NCI-H1930 (cell line): ENCODE measurements at places on chromosomes 6 and 20.

DNA sequence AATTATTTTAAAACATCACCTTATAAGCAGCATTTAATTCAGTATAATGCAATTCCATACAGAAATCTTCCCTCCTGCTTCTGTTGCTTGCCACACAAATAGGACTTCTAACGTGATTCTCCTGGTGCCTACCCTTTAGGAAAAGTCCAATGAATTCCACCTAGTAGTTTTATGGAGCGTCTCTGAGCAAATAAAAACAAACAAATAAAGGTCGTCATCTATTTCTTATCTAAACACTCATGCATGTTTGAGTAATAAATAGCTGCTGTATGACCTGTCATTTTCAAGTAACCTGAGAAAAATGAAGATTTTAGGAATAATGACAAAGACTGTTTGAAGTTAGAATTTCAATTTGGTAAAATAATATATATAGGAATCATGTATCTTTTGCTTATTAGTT, 102.7 kb downstream of the BMP5 start:
- no peak for DNase-seq

DNA sequence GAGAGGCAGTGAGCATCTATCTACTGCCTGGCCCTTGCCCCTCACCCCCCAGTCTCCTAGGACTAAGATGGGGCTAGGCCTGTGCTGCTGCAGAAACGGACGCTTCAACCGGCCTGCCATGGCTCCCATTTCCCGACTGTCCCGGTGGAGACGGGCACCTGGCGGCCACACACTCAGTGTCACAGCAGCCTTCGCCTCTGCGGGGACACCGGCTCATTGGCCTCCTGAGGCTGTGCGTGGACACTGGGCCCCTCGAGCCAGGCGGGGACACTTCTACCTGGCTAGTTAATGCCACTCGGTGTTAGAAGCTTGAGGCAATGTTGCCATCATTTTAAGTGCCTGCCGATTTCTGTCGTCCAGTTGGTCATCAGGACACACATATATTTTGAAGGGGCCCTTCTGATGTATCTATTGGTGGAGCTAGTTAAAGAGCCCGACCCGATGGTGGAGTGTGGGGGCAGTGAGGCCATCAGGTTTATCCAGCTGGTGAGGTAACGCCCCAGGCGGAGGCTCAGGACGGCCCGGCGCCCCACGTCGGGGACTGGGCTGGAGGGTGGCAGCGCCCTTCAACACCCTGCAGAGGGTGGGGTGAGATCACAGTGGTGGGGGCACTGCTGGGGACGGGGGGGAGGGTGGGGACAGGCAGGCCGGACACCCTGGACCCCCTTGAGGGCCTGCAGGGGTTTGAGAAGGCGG, 58.9 kb upstream of the GATA5 start:
- DNase-seq: no peak

DNA sequence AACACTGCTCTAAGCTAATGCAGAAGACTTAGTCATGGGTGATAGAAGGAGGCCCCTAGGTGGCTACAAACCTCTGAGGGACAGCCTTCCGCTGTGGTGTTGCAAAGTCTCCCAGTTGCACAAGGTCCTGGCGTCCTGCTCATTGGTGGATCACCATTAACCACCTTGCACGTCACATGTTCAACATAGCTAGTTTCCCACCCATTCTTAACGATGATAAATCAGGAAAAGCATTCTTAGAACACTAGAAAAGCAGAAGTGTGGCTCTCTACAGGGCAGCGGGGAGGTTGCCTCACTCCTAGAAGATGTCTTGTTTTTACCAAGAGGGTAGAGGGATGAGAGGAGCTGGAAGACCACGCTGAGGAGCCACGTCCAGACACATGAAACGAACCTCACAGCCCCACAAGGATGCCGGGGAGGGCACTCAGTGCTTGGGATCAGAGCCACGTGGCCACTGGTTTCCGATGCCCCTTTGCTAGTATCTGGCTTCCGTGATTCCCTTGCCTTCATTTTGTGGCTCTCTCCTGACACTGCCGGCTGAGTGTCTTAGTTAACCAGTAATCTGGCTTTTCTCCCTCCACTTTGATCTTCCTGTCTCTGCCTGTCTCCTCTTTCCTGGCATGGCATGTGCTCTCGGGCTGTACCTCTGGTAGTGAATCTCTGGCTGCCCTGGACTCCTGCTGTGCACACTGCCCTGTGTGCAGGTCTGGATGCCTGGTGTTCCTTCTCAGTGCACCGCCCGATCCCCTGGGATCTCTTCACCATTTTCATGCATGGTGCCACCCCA, 91.4 kb upstream of the NEDD9 start:
- no peak for DNase-seq

DNA sequence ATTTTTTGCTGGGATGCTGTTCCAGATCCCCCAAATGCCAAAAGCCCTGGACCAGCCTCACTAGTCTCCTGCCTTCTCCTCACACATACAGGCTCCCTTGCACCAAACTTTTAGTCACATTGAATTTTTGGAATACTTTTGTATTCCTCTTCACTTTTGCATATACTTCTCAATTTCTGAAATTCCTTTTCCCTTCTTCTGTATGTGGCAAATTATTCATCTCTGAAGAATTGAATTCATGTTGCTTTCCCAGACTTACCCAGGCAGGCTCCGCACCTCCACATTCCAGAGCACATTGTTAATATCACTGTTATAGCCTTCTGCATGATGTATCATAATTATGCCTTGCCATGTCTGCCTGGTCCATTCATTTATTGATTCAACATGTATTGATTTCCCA, 255.3 kb upstream of the POU3F2 start:
- DNase-seq: no peak

- no peak for DNase-seq
Measured at GRCh38 chr6:75065523-75065922, 140.3 kb downstream of the COL12A1 start.

- no peak for DNase-seq
Measured at GRCh38 chr20:42484335-42484734, 705.4 kb downstream of the PTPRT start.

DNA sequence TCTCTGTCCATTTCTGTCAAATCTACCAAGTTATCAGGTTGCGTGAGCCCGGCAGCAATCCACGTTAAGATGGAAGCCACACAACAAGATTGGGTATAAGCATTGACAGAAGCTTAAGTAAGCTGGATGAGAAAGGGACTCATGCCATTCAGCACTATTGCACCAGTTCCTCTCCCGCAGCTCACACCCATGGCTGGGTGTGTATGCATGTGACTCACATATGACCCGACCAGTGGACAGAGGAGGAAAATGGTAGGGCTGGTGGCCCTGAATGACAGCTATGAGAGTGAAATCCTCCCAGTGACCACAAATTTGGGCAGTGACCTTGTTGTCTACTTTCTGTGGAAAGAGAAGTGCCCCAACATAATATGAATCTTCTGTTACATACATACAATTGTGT, 113.5 kb downstream of the OTOR start:
- DNase-seq: no peak

DNA sequence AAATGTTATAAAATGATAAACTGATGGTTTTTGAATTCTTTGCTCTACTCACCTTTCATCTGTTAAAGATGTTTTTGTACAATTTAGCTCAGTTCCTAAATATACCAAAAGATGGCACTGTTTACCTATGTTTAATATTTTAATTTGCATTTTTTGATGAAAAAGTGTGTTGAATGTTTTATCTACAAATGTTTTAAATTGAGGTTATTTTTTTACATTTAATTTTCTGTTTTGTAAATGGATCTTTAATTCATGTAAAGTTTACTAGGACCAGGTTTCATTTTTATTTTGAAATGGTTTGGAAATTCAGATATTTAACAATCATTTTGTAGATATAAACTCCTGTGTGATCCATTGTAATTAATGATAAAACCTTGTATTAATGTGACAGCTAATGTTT, 30.0 kb downstream of the CDKAL1 start:
- DNase-seq: peak; percentile 37

DNA sequence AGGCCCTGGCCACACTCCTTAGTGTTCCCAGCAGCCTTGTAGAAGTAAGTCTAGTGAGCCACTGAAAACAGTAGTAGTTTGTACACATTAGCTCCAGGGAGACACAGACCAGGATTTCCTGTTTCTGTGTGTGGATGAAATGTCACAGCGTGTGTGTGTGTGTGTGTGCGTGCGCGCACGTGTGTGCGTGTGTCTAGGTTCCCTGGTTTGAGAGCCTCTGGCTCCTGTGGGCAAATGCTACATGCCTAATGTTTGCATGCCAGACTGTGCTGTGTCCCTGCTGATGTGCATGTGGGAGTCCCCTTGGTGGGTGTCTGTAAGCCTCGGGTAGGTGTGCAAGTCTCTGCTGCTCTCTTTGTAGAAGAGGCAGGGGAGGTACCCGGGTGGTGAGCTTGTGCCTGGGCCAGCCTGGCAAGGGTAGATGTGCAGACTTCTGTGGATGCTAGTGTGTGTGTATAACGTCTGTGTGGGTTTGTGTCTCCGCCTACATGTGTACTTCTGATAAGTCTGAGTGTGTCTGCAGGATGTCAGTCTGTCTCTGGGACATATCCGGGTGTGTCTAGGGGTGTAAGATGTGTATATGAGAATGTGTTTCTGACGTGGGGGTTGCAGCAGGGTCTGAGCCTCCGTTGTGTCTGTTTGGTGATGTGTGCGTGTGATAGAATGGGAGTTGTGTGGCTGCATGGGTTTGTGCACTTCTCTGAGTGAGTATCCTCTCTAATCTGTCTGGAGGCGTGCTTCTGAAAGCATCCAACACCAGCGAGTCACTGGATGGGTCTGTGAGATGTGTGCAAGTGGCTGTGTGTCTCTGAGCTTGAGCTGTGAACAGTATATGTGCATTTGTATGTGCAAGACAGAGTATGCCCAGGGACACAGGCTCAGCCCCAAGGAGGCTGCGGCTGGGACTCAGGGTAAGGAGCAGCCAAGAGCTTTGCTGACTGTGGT, 19.0 kb upstream of the TLDC2 start:
- no peak for DNase-seq

- DNase-seq: no peak
Measured at GRCh38 chr6:168025831-168026710, 28.6 kb downstream of the KIF25 start.

GRCh38 chr6:75101896-75102295, 104.0 kb downstream of the COL12A1 start:
- no peak for DNase-seq

- peak; percentile 22 for DNase-seq
Measured at GRCh38 chr6:21451546-21452013, 142.0 kb upstream of the SOX4 start.

DNA sequence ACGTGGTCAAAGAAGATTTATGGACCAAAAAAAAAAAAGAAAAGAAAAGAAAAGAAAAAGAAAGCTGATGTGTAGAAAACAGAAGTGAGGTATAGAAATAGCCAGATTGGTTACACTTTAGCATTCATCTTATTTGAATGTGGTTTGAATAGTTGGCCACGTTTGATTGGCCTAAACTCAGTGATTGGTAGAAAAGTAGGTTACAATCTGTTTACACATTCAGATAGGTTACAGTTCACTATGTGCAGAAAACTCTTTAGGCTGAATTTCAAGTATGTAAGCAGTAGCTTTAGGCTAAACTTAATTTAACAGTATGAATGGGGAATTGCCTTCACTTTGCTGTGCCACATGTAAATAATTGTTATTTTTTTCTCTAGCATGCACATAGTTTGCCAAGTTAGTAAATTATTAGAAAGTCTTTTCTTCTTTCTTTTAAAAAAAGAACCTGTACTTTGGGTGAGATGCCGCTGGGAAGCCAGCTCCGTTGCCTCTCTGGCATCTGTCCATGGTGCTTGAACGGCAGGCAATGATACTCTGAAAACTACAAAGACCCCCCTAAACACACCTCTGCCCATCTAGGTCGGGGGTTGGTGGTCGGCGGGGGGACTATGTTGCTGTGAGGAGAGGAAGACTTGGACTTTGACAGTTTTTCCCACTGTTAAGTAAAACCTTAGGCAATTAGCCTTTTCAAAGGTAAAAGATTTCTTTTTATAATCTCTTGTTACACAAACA, 173.0 kb downstream of the AIG1 start:
- DNase-seq: no peak

GRCh38 chr6:72386324-72386723, 235.5 kb upstream of the KCNQ5 start:
- DNase-seq: no peak

- no peak for DNase-seq
Measured at GRCh38 chr6:82144852-82145340, 102.6 kb downstream of the IBTK start.

DNA sequence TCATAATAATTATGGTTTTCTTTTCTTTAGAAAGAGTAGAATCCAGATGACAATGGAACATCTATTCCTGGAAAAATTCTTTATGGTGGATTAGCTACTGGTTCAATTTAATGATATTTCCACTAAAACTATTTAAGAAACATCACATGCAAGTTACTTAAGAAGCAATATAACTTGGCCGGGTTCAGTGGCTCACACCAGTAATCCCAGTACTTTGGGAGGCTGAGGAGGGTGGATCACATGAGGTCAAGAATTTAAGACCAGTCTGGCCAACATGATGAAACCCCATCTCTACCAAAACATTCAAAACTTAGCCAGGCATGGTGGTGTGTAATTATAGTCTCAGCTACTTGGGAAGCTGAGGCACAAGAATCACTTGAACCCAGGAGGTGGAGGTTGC, 65.9 kb upstream of the SMLR1 start:
- DNase-seq: no peak

GRCh38 chr20:40882152-40882551, 146.5 kb upstream of the TOP1 start:
- no peak for DNase-seq
